ENCODE measurements at places on chromosomes 4 and X.
A peak's percentile ranks its signal among the peaks of the same experiment; 100 is the strongest.

GRCh38 chrX:136055651-136056221 is 70.5 kb downstream of the SLC9A6 start:
- DNase-seq: no peak

- DNase-seq: no peak
Observed at GRCh38 chr4:15996773-15997172, 33.8 kb upstream of the FGFBP2 start.

DNA sequence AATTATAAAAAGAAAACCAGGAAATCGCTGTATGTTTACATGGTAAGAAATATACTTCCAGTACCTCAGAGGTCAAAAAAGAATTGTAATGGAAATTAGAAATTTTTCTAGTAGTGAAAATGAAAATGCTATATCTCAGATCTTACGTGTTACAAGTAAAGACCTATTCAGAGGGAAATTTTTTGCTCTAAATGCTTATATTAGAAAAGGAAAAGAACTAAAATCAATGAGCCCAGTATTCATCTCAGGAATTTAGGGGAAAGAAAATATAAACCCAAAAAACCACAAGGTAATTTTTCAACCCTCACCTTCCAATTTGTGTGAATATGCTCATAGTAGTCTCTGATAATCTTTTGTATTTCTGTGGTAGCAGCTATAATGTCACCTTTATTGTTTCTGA is 145.6 kb downstream of the RAP1GDS1 start:
- DNase-seq: no peak

GRCh38 chrX:30888526-30889146 is 418 bp downstream of the TAB3 start:
- peak; percentile 17 for DNase-seq

DNA sequence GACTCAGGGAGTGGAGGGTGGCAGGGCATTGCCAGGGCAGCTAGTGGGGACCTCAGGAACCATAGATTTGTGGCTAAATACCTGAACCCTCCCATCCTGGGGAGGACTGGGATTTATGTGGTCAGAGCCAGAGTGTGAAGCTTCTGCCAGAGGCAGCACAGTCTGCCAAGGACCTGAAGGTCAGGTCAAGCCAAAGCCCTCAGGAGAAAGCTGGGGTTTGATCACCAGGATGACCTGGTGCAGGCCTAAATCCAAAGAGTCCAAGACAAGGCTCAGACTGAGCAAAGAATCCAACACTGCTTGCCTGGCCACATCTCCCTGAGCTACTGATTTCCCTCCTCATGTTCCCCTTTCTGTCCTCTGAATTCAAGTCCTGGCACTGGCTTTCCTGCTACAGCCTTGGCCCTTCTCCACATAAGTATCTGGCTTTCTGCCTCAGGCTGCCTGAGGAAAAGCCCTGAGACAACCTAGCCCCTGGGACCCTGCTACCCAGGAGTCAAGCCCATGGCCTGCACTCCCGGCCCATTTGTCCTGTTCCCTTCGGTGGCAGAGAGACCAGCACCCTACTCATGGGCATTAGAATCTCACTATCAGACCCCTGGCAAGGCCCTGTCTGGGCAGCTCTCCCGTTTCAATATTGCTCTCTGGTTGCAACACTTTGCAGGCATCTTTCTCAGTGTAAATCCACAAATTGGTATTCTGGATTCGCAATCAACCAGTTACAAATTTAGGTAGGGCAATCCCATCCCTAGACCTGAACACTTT is 39.3 kb upstream of the SLC25A43 start:
- no peak for DNase-seq

DNA sequence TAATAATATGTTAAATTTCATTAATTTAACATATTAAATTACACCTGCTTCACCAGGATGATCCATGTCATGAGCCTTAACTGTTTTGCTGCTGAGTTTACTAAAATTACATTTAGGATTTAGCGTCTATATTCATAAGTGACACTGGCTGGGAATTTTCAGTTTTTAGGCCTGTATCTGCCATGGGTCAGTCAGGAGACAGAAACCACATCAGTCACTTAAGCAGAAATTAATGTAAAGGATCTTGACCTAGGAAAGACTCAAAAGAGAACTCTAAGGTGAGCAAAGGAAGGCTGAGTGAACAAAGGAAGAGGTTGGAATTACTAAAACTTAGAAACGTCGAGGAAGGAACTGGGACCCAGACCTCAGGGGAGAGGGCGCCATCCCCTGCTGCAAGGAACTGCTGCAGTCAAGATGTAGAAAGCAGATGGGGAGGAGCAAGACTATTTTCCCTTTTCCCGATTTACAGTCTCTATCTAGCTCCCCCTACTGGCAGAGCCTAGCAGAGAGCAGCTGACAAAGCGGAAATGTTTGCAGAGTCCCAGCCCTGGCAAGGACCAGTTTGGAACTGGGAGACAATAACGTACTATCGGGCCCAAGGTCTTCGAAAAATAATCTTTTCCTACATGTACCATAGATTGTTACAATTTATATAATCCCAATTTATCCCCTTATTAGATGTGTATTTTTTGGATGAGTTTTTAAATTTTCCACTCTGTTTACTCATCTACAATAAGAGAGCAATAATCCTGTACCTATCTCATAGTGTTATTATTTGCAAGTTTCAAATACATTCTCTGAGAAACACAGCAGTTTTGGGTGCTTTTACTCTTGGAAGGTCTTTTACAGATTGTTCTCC is 22.6 kb upstream of the RBBP7 start:
- peak; percentile 28 for DNase-seq

DNA sequence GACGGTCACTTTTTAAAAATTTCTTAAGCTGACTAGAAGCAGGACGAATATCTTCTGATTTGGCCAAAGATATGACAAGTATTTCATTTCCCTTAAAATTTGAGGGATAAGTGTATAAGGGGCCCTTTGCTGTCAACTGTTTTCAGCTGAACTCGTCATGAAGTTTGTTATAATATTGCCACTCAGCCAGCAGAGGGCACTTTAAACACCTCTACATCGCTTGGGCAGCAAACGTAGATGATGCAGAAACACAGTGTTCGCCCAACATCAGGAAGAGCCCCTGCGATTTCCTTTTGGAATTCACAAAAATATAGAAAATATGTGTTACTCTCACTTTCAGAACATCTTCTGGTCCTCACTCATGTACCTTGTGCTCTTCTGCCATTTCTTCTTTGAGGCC is 435.7 kb upstream of the FMR1 start:
- no peak for DNase-seq
